Stomach (tissue), 19 donors: ENCODE measurements at places on chromosomes 1 and 21. TPM values are rescaled to one million over a fixed set of nuclear protein-coding genes. Genes with fewer than 3 reads are reported as not detected.

DNA sequence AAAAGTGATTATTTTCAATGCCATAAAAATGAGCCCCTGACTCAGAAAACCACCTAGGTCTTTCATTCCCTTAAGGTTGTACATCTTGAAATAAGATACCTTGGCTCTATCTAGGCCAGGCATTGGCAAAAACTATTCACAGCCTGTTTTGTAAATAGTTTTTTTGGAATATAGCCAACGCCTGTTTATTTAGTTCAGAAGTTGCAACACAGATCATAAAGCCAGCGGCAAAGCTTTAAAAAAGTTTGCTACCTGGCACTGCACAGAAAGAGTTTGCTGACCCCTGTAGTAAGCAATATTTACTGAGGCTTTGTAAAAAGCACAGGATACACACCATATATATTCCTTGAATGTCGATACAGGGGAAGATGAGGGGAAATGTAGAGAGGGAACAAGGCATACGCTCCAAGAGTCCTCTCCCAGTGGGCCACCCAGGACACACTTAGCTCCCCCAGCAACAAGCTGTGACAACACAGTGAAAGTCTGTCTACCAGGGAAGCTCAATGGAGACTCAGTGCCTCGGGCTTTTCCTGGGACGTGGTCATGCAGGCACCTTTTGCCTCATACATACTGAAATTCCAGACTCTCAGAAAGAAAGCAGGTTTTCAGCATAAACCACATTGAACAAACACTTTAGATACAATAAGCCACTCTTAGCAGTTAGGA lies 20.5 kb downstream of the TARBP1 start:
- no peak for DNase-seq

DNA sequence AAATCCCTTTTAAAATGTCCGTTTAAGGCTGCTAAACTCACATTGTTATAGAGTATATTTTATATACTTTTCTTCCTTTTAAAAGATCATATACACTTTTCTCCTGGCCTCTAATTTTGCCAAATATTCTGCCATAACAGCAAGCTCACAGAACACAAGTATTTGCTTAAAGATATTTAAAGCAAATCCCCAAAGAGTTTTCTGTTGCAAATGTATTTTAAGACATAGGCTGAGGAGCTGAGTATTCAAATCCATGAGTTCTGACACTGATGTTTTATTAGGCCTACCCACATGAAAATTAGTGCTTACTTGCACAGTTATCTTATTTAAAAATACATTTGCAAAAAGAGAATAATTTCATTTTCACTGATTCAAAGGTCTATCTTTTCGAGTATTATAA lies 1.7 kb upstream of the PTPRC start:
- no peak for DNase-seq

DNA sequence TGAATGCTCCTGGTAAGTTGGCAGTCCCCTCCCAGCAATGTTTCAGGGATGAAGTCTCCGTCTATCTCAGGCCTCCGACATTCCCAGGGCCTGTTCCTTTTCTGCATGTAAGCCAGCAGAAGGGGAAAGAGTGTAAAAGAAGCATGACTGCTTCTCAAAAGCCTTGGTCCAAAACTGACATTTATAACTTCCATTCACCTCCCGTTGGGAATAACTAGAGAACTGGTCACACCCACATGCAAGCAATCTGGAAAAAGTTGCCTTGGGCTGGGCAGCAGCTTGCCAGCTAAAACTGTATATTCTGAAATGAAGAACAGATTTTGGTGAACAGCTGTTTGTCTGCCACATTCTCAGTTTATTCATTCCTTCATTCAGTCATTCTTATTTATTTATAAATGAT lies 24.2 kb upstream of the NPL start:
- no peak for DNase-seq

- DNase-seq = no peak
Measured at GRCh38 chr1:156464335-156464734, 36.2 kb downstream of the MEF2D start.

DNA sequence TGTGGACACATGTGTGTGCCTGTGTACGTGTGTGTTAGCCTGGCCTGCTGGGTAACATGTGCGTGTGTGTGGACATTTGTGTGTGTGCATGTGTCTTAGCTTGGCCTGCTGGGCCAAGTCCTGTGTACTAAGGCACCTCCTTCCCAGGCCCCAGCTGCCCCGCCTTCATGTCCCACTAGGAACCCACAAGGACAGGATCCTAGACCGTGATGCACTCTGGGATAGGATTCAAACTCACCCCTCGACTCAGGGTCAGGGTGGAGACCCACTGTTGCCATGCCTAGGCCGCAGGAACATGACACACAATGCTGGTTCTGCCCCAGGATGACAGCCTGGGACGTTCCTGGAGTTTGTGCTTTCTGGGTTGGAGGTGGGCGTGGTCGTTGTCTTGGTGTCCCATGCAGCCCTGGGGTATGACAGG lies 89.9 kb upstream of the TMPRSS2 start:
- no peak for DNase-seq

DNA sequence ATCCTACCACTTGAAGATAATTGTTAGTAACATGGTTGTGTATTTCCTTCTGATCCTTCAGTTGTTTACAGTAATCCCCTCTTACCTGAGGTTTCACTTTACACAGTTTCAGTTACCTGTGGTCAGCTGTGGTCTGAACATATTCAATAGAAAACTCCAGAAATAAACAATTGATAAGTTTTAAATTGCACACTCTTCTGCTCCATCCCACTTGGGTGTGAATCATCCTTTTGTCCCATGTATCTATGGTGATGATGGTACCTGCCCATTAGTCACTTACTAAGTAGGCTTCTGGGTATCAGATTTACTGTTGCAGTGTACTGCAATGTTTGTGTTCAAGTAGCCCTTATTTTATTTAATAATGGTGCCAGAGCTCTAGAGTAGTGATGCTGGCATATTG lies 62.5 kb downstream of the OSBPL9 start:
- DNase-seq = no peak

- no peak for DNase-seq
Measured at GRCh38 chr1:110542725-110543124, 23.8 kb upstream of the KCNA10 start.

- DNase-seq = no peak
Measured at GRCh38 chr1:75548721-75549480, 62.0 kb downstream of the SLC44A5 start.

GRCh38 chr1:36207339-36207738 lies 16.9 kb upstream of the THRAP3 start:
- DNase-seq = peak; percentile 83

Gene TSACC
- total RNA-seq = not detected

Gene HAO2
- not detected for total RNA-seq

Gene AHCTF1
- 44.6 TPM for total RNA-seq

Gene CYYR1
- total RNA-seq = 0.89 TPM

Gene PTCH2
- total RNA-seq = under 0.01 TPM

Gene AGO4
- 2.9 TPM for total RNA-seq

Gene TRIM46
- not detected for total RNA-seq
